ENCODE measurements at places on chromosomes 7 and 10. TPM values are rescaled to one million over a fixed set of nuclear protein-coding genes. Genes with fewer than 3 reads are reported as not detected.

DNA sequence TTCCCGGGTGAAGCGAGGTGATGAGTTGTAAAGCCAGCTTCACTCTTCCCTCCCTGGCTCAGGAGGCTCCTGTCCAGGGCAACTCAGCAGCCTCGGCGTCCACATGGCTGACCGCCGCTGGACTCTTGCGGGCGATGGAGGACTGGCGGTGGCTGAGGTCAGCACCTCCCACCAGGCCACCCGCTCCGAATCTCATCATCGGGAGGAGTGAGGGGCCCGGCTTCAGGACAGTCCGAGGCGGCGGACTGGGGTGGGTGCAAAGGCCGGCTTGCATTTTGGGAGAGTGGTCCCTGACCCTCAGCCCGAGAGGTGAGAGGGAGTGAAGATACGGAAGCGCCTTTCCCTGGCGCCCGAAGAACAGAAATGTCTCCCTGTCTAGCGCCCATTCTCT lies 759 bp downstream of the DNAJB12 start:
- peaks cover 12% of the 10 kb centered on the region for H3K36me3 ChIP-seq
- peak overlapping the region; percentile 99 for H3K27ac ChIP-seq
- no peak for DNase-seq
- peaks cover 24% of the 10 kb centered on the region for H3K4me1 ChIP-seq

The NAT16 gene
- not detected for total RNA-seq

GRCh38 chr10:74488907-74489306 lies 337.5 kb upstream of the KAT6B start:
- H3K27me3 ChIP-seq = no peaks in the 10 kb centered on the region
- DNase-seq = no peak
- H3K36me3 ChIP-seq = peaks cover 19% of the 10 kb centered on the region
- peaks cover 4% of the 10 kb centered on the region for H3K4me1 ChIP-seq
- H3K4me3 ChIP-seq = no peak overlapping the region

GRCh38 chr7:27834179-27834921 lies 94.4 kb downstream of the TAX1BP1 start:
- H3K4me1 ChIP-seq = peaks cover 2% of the 10 kb centered on the region
- no peaks in the 10 kb centered on the region for H3K27me3 ChIP-seq
- H3K27ac ChIP-seq = no peak overlapping the region
- peaks cover 8% of the 10 kb centered on the region for H3K36me3 ChIP-seq

- no peaks in the 10 kb centered on the region for H3K36me3 ChIP-seq
- no peak overlapping the region for H3K4me3 ChIP-seq
- no peaks in the 10 kb centered on the region for H3K4me1 ChIP-seq
- no peak for DNase-seq
- H3K27ac ChIP-seq = no peak overlapping the region
Measured at GRCh38 chr10:92727550-92727949, 37.8 kb downstream of the HHEX start.

The LRIT1 gene
- total RNA-seq = not detected

DNA sequence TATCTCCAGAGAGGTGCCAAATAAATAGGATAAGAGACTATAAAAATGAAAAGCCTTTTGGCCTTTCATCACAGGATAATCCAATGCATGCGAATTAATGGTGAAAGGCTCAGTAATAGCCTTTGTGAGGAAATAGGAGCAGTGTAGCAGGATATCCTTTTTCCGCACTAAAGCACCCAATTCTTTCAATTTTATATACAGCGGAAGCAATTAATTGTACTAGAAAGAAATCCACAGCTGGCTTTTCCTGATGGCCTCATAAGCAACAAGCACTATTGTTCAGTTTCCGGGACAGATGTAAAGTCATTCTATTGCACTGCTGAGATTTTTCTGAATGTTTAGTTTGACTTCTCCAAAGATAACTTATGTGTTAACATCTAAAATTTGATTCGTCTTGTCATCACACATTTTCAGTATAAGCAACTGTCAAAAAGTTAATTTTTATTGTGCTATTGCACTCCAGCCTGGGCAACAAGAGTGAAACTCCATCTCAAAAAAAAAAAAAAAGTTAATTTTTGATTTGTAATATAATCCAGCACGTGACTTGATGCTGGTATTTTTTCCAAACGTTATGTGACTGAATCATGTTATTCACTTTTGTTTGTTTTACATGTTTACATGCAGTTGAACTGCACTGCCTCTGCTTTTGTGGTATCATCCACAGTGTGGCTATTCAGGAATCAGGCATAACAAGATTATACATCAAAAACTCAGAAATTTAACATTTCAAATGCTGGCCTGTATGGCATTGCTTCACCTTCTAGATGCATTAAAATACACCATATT lies 8.4 kb upstream of the BMPR1A start:
- H3K36me3 ChIP-seq = no peaks in the 10 kb centered on the region
- peaks cover 10% of the 10 kb centered on the region for H3K4me1 ChIP-seq
- no peak for DNase-seq

All from activated naive CD8-positive, alpha-beta T cell treated with anti-CD3 and anti-CD28 coated beads for 36 hours (primary cell).